NCI-H82 (cell line): ENCODE measurements at places on chromosomes 16 and 17.

GRCh38 chr17:62797959-62798358 is 10.2 kb downstream of the MARCHF10 start:
- DNase-seq, result no peak

DNA sequence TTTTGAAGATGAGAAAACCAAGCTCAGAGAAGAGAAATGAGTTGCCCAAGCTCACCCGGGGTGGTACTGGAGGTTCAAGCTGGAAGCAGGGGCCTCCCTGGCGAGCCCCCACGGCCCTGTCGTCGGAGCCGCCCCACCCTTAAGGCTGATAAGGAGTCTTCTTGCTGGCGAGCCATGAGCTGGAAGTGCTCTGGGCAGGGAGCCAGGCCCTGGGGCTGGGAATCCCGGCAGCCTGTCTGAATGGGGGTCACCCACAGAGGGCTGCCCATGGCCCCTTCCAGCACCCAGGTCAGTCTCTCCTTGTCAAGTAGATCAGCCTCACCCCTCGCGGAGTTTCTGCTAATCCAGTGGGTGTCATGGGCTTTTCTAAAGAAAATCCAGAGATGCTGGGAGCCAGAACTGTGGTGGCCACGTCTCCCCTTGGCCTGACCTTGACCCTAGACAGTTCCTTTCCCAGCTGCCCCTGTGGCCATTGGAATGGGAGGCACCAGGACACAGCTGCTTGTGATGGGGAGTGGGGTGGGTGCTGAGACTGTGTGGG is 1.2 kb upstream of the P2RX1 start:
- peak; percentile 28 for DNase-seq

DNA sequence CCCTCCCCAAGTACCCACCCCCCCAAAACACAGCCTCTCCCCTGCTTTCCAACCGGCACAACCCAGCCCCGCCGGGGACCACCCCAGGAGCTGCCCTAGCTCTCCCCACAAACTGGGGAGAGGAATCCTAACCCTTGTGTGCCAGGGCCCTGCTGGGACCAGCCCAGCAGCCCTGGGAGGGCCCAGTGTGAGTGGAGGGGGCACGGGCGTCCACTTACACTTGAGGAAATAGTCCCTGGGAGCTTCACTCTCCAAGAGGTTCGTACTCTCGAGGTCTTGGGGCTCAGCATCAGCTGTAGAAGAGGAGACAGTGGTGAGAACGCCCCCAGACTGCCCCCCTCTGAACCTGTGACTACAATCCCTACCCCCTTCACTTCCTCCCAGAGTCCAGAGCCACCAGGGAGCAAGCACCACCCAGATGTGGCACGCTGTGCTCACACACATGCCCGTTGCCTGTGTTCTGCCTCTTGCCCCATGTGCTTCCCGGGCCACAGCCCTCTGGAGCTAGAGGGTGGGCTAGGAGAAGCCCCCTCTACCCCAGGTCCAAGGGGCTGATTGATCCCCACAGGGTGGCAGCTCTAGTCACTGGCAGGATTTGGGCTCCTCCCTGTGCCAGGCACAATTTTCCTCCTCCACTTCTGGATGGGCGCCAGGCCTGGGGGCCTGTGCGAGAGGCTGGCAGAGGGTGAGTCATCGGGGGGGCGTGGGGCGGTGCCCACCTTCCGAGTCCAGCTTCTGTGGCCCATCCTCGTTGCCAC is 3.0 kb downstream of the TRIM47 start:
- DNase-seq, result no peak

DNA sequence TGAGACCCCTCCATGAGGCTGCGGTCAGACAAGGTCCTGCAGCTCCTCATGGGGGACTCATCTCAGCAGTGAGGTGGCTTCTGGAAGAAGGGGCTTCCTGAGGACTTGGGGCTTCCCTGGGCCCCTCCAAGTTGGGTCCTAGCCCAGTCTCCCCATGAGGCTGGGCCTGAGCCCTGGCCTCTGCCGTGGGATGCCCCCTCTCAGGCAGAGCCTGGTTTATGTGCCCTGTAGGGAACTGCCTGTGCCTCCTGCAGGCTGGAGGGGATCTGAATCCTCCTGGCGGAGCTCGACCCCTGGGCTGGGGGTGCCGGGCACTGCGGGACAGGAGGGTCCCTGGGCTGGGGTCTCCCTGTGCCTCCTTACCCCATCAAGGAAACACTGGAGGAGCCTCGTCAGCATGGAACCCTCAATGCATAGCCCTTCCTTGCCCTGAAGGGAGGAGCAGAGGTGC is 45.8 kb downstream of the TNFRSF13B start:
- DNase-seq, result no peak

- DNase-seq, result no peak
These were observed 21.4 kb downstream of the TRIM16 start for GRCh38 chr17:15662681-15663080.

GRCh38 chr16:62035115-62036092 is 834 bp downstream of the CDH8 start:
- DNase-seq, result peak; percentile 42
